ENCODE measurements at places on chromosomes 16 and 17. TPM values are rescaled to one million over a fixed set of nuclear protein-coding genes. Genes with fewer than 3 reads are reported as not detected.

Gene SULT1A4
- 0.67 TPM for total RNA-seq

Gene HSPB9
- total RNA-seq: 0.83 TPM

Gene PHOSPHO1
- 26.1 TPM for total RNA-seq

Gene ATP5PD
- total RNA-seq: 707 TPM

Gene TAT
- 0.36 TPM for total RNA-seq

Gene ZNF469
- 2.3 TPM for total RNA-seq

Gene SPN
- total RNA-seq: 0.15 TPM

Gene CMTM2
- total RNA-seq: 0.81 TPM

Gene KRTAP3-1
- not detected for total RNA-seq

Gene SRSF1
- total RNA-seq: 192 TPM

Gene NOL3
- total RNA-seq: 16.3 TPM

Gene TMEM114
- total RNA-seq: not detected

Gene KRTAP4-16
- total RNA-seq: not detected

Gene GLP2R
- 0.14 TPM for total RNA-seq

Gene CFAP97D1
- 0.26 TPM for total RNA-seq

Gene CIBAR2
- total RNA-seq: 0.57 TPM

Gene PRSS21
- not detected for total RNA-seq

Gene SLC13A2
- 0.17 TPM for total RNA-seq

Gene RHBDL3
- 3.2 TPM for total RNA-seq

Gene KREMEN2
- 1.0 TPM for total RNA-seq

Gene DBNDD1
- total RNA-seq: 3.0 TPM

Gene KIF2B
- total RNA-seq: 0.27 TPM

Gene PGS1
- 20.8 TPM for total RNA-seq

Gene FNDC8
- not detected for total RNA-seq
